ENCODE measurements at places on chromosomes 3 and 15. TPM values are rescaled to one million over a fixed set of nuclear protein-coding genes. Genes with fewer than 3 reads are reported as not detected.

The CCR9 gene
- 0.05 TPM for polyA plus RNA-seq

The MOBP gene
- 0.22 TPM for polyA plus RNA-seq

The USP8 gene
- polyA plus RNA-seq, result 67.5 TPM

The CACNA2D2 gene
- 14.6 TPM for polyA plus RNA-seq

The IP6K2 gene
- 241 TPM for polyA plus RNA-seq

The CPLX3 gene
- polyA plus RNA-seq, result not detected

The SCN11A gene
- 1.8 TPM for polyA plus RNA-seq

The SPATA12 gene
- 0.22 TPM for polyA plus RNA-seq

The SCAP gene
- 83.5 TPM for polyA plus RNA-seq

DNA sequence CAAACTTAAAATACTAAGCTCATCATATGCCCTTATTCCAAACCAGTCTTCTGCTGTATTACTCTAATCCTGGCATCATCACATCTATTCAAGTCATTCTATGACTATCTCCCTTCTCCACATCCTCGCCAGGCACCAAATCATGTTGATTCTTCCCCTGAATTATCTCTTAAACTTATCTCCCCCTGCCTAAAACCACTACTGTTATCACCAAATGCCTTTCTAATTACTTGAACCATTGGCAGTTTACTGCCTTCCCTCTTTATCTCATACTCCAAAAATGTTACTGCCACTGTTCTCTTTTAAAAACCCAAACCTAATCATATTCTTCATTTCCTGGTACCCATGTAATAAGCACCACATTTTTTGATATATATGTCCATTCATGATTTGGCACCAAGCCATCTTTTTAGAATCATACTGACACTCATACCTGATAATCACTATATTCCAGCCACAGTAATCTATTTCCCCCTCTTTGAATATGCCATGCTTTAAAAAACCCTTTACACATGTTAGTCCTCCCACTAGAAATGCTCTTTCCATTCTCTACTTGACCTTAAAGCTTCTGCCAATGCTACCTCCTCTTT, 126.8 kb downstream of the PEAK1 start:
- DNase-seq, result no peak

- DNase-seq, result no peak
Measured at GRCh38 chr3:117958027-117958426, 1076.6 kb downstream of the IGSF11 start.

DNA sequence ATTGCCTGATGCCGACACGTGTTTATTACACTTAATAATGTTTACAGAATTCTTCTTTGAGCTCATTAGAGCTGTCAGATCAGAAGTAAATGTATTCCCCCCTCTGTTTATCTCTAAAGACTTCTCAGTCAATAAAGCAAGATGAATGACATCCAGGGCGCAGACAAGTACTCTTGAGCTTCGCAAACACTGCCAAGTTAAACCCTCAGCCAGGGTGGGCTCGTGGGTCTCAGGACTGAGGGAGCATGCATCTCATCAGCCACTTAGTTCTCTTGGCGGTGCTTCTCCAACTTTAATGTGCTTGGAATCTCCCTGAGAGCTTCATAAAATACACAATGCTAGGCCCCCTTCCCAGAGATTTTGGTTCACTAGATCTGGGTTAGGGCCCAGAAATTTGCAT, 333.9 kb upstream of the THRB start:
- DNase-seq, result no peak

DNA sequence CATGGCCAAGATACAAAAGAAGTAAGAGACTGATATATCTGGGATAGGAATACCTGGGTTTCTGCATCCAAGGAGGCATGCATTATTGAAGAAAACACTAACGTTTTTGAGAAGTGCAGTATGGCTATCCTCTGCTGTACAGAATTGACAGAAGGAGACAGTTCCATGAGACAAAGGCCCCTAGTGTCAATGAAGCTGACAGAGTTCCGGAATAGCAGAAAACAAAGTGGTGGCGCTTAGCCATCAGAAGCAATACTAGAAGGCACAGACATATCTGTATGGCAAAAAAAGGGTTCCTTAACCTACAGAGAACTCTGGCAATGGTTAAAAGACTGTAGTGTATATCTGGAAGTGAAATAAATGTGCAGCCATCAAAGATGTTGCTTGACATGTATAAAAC, 77.8 kb downstream of the VGLL3 start:
- DNase-seq, result no peak

DNA sequence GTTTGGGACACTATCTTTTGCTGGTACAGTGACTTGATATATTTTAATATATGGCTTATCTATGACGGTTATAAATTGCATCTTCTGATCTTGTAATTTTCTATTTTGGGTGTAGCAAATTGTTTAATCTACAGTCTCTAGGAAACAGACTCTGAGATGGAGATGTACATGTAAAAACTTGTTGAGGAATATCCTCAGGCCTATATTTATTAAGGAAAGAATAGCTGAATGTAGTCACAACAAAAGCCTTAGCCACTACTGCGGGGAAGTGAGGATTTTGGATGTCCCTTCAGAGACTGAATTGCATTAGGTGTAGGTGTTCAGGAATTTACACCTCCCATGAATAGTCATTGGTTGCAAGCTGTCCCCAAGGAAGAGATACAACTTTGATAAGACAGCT, 13.8 kb upstream of the OR5K3 start:
- no peak for DNase-seq

- no peak for DNase-seq
Measured at GRCh38 chr3:9803494-9803893, 6.6 kb upstream of the TTLL3 start.

DNA sequence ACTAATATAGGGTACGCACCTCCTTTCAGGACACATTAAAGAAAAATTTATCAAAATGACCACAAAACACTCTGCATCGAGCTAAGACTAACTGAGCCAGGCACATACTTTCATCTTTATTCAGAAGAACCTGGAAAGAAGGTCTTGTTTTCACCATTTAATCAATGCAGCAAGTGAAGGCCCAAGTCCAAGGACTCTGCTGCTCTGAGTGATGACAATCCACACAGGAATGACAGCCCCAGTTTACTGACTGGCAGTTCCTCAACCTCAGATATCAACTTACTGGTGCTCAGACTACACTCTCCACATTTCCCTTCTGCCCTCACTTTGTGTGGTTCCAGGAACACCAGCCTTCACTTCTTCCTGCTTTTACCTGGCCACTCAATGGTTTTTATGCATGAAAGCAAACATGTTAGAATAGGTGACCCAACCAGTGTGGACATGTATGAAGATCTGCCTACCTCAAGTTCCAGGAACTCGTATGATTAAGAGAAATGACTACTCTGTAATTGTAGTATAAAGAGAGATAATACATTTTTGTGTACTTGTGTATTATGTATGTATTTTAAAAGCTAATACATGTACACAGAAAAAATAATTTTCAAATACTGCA, 29.1 kb upstream of the RASA2 start:
- DNase-seq, result no peak

- DNase-seq, result no peak
Measured at GRCh38 chr15:70589221-70589620, 174.1 kb downstream of the UACA start.

GRCh38 chr3:3165241-3165640, 14.2 kb downstream of the CRBN start:
- DNase-seq, result no peak

DNA sequence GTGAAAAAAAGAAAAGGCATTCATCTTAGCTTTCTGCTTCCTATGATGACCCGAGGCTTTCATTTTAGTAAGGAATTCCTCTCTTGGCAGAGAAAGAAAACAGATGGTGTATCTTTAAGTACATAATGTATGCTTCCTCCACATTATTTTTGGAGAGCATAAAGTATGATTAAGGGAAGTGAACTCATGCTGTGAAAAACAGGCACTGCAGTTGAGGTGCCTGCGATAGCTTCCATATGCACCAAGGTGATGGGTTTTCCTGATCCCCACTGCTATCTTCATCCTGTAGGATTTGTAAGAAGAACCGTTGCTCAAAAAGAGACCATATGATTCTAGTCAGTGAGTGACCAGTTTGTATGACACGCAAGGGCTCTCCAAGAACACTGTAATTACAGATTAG, 411.5 kb upstream of the MCTP2 start:
- DNase-seq, result no peak

DNA sequence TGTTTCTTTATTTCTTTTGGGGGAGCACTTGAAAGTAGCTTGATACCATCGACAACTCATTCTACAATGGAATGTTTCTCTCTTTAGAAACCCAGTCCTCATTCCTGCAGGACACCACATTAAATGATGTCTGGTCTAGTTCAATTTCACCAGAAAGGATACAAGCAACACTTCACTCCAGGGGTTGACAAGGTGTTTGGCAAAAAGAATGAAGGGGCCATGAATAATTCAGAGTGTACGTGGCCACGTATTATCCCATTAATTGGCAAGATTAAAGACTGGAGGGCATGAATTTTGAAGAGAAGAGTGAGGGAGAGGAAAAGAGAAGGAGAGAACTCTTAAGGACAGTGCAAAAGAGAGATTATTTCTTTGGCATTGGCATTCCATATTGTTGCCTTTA, 705 bp downstream of the TMPRSS7 start:
- no peak for DNase-seq

- no peak for DNase-seq
Measured at GRCh38 chr15:35736150-35736549, 190.2 kb upstream of the DPH6 start.

- DNase-seq, result no peak
Measured at GRCh38 chr3:133892541-133893231, 3.0 kb downstream of the RAB6B start.

DNA sequence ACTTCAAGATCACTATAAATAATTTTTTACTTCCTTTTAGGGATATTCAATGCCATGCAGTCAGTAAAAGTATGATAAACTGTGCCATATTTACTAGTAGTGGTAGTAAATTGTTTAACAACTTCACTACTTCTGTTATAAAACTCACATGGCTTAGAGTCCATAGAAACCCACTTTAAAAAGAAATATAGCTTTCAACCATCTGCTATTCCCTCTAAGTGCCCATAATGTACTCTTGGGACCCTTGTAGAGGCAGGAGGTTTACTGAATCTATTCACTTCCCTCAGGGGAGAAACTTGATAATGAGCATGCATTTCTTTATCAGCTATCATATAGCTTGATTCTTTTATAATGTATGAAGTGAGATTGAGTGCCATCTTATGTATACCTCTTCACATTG, 1448.4 kb upstream of the ALCAM start:
- DNase-seq, result no peak

DNA sequence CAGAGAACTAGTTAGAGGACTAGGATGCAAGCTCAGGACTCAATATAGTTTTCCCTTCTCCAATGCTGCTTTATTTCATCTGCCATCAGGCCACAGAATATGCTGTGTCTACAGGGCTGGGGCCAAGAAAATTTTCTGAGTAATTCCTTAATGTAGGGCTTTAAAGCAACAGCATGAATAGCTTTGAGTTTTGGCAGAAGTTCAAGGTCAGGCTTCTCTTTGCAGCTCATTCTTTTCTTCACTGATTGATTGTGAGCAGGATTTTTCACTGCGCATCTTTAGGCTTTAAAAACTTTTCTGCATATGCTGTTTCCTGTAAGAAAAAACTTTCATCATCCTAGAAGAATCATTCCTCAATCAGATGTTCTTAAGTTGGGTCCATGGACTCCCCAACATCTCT, 4.6 kb downstream of the TMEM108 start:
- no peak for DNase-seq

DNA sequence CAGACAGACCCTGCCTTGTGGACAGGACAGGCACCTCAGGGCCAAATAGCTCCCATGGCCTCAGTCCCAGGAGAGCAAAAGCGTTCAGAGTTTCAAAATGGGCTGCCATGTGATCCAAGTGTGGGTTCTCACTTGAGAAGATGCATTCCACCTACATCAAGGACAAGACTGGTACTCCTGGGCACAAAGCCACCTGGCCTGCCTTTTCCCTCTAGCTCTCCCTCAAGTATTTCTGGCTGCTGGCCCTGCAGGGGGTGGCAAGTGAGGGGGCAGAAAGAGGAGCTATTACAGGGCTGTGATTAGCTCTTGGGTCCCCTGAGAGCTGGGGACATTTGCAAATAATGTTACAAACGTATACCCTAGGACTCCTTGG, 6.5 kb upstream of the COL7A1 start:
- DNase-seq, result no peak

GRCh38 chr3:115922681-115923347, 299.5 kb downstream of the GAP43 start:
- no peak for DNase-seq

DNA sequence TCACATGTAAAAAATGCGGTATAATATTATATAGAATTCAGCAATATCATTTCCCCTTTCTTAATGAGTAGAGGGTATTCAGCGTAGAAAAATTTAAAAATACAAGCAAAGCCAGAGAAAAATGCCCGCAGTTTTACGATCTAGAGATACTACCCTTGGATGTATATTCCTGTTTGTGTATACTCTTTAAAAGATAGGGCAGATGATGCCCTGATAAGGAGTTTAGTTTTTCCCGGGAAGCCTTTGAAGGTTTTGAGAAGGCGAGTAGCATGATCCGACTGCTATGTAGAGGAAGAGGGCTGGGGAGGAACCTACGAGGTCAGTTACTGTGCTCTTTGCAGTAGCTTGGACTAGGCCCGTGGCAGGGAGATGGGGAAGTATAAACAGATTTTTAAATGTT, 1.2 kb downstream of the YEATS2 start:
- DNase-seq, result peak; percentile 20
